Activated naive CD8-positive, alpha-beta T cell treated with anti-CD3 and anti-CD28 coated beads, Interleukin-2, amount 10 ng/mL, durations not matched to agents 7 days and 5 days (primary cell): ENCODE measurements at places on chromosomes 3 and 15. TPM values are rescaled to one million over a fixed set of nuclear protein-coding genes. Genes with fewer than 3 reads are reported as not detected.

- no peak overlapping the region for H3K4me3 ChIP-seq
- H3K27ac ChIP-seq: no peak overlapping the region
- no peaks in the 10 kb centered on the region for H3K27me3 ChIP-seq
Measured at GRCh38 chr15:35444557-35445204, 101.3 kb downstream of the DPH6 start.

DNA sequence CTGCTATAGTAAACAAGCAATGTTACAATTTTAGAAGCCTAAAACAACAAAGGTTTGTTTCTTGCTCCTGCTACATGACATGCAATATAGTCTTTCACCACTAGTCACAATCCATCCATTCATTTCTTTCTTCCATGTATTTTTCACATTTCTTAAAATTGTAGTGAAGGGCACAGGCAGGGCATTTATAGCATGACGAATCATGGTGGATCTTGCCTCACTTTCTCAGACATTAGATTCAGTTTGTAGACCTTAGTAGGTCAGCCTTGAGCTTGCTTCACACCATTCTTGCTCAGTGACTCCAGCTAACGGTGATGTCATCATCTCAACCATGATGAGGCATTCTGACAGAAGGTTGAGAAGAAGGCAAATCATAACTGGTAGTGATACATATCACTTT, 546.8 kb downstream of the TBL1XR1 start:
- no peak overlapping the region for H3K4me3 ChIP-seq
- H3K27me3 ChIP-seq: no peaks in the 10 kb centered on the region
- H3K36me3 ChIP-seq: no peaks in the 10 kb centered on the region
- H3K4me1 ChIP-seq: no peaks in the 10 kb centered on the region
- H3K27ac ChIP-seq: no peak overlapping the region
- no peak for DNase-seq

DNA sequence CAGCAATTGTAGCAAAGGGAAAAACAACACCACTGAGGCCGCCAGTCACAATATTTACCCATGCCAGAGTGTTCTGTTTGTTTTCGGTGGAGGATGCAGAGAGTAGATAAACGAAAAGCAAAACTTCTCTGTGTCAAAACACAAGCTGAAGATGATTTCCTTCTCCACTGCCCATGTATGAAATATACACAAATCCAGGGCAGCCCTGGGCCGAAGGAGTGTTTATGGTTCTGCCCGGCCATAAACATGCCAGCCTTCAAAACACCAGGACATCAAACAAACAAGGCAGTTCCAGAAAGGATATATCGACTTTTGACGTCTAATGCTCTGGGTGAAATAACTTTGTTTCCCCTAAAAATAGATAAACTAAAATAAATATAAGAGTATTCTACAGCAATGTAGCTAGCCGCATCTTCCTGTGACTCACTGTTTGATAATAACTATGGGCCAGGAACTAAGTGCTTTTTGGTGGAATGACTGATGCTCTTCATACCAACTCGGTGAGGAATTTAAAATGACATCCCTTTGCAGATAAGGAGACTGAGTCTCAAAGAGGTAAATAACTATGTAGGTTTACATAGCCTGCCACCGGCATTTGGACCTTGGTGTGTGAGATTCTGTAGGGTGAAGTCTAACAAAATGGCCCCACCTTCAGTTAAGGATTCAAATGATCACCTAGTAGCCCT, 82.8 kb downstream of the MAGI1 start:
- no peak overlapping the region for H3K4me3 ChIP-seq
- peaks cover 3% of the 10 kb centered on the region for H3K27me3 ChIP-seq
- H3K36me3 ChIP-seq: no peaks in the 10 kb centered on the region
- no peak for DNase-seq

GRCh38 chr15:75809986-75810750, 33.1 kb upstream of the UBE2Q2 start:
- H3K4me3 ChIP-seq: no peak overlapping the region
- peaks cover 8% of the 10 kb centered on the region for H3K27me3 ChIP-seq
- H3K36me3 ChIP-seq: no peaks in the 10 kb centered on the region
- no peak for DNase-seq
- H3K4me1 ChIP-seq: peaks cover 7% of the 10 kb centered on the region

- H3K27ac ChIP-seq: no peak overlapping the region
- no peak for DNase-seq
- H3K27me3 ChIP-seq: peaks cover 6% of the 10 kb centered on the region
- peaks cover 4% of the 10 kb centered on the region for H3K4me1 ChIP-seq
- no peak overlapping the region for H3K4me3 ChIP-seq
- H3K36me3 ChIP-seq: no peaks in the 10 kb centered on the region
Measured at GRCh38 chr3:88195951-88196434, 46.2 kb downstream of the C3orf38 start.

GRCh38 chr3:105798381-105798934, 70.4 kb downstream of the CBLB start:
- peak overlapping the region; percentile 47 for H3K4me3 ChIP-seq
- no peak for DNase-seq
- no peaks in the 10 kb centered on the region for H3K27me3 ChIP-seq
- H3K4me1 ChIP-seq: peaks cover 58% of the 10 kb centered on the region
- peaks cover 46% of the 10 kb centered on the region for H3K36me3 ChIP-seq

DNA sequence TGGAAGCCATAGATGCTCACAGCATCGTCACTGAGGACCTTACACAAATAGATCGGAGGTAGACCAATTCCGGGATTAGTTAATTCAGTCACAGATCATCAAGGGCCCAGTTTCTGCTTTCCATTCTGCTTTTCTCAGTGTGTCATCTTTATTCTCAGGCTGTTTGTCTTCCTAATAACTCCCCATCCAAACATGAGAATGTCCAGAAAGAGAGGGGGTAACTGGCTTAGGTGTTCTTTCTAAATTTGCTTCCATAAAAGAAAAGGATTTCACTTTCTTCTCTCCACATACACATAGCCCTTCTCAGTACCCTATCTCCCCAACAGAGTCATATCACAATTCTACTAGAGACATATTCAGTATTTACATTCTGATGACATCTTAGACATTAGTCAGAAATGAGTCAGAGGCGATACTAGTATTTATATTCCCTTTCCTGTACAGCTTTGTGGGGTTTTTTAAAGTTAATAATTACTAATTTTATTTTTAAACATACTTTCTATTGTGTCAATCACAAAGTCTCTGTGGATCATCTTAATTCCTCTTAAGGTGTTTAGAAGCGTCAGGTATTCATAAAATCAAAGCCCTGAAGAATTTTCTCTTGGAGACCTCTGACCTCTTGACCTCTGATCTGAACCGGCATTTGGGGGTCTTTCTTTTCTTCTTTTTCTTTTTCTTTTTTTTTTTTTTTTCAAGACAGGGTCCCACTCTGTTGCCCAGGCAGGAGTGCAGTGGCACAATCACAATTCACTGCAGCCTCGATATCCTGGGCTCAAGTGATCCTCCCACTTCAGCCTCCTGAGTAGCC, 24.3 kb upstream of the IL12A start:
- no peaks in the 10 kb centered on the region for H3K4me1 ChIP-seq

GRCh38 chr3:15645740-15646501, 44.4 kb downstream of the BTD start:
- DNase-seq: no peak
- peaks cover 24% of the 10 kb centered on the region for H3K36me3 ChIP-seq
- no peak overlapping the region for H3K4me3 ChIP-seq
- H3K27me3 ChIP-seq: peaks cover 31% of the 10 kb centered on the region
- no peak overlapping the region for H3K27ac ChIP-seq

DNA sequence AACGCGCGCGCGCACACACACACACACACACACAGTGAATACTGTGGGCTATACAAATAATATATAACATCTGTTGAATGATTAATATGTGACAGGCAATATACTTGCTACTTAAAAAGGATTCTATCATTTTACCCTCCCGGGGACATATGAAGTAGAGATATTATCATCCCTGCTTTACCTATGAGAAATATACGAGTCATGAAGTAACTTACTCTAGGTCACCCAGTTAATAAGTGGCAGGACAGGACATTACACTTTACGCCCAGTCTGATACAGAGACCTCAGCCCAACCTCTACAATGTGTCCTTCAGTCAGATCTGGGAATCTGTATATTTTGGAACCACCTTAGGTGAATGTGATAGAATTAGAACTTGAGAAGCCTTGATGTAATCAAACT, 55.4 kb downstream of the CCDC54 start:
- H3K27me3 ChIP-seq: peaks cover 45% of the 10 kb centered on the region
- H3K27ac ChIP-seq: no peak overlapping the region
- peaks cover 14% of the 10 kb centered on the region for H3K4me1 ChIP-seq
- no peak for DNase-seq

- peaks cover 17% of the 10 kb centered on the region for H3K36me3 ChIP-seq
- no peaks in the 10 kb centered on the region for H3K27me3 ChIP-seq
- no peak overlapping the region for H3K4me3 ChIP-seq
- H3K27ac ChIP-seq: no peak overlapping the region
- no peak for DNase-seq
- H3K4me1 ChIP-seq: peaks cover 1% of the 10 kb centered on the region
Measured at GRCh38 chr15:101269479-101270223, 7.6 kb downstream of the SELENOS start.

GRCh38 chr3:73453666-73454065, 171.1 kb downstream of the PDZRN3 start:
- no peaks in the 10 kb centered on the region for H3K4me1 ChIP-seq
- H3K36me3 ChIP-seq: no peaks in the 10 kb centered on the region
- no peak overlapping the region for H3K27ac ChIP-seq
- H3K27me3 ChIP-seq: no peaks in the 10 kb centered on the region

DNA sequence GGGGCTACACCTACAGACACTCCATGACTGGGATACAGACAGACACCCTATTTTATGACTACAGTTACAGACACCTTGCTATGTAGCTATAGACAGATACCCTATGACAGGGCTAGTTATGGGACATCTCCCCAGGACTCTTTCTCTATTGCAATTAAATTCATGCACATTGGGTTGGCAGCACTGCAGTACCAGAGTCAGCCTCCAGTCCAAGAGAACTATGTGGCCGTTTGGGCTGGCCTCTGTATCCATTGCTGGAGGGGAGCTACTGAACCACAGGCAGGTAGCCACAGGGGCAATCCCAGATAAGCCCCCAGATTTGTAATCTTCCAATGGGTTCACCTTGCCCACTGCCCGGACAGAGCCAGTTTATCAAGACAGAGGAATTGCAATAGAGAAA, 108.4 kb upstream of the SPATA16 start:
- DNase-seq: no peak
- no peaks in the 10 kb centered on the region for H3K36me3 ChIP-seq
- H3K4me3 ChIP-seq: no peak overlapping the region
- no peak overlapping the region for H3K27ac ChIP-seq

GRCh38 chr15:48102167-48102566, 18.6 kb upstream of the SLC24A5 start:
- H3K27me3 ChIP-seq: peaks cover 12% of the 10 kb centered on the region
- no peak overlapping the region for H3K4me3 ChIP-seq
- no peaks in the 10 kb centered on the region for H3K4me1 ChIP-seq

DNA sequence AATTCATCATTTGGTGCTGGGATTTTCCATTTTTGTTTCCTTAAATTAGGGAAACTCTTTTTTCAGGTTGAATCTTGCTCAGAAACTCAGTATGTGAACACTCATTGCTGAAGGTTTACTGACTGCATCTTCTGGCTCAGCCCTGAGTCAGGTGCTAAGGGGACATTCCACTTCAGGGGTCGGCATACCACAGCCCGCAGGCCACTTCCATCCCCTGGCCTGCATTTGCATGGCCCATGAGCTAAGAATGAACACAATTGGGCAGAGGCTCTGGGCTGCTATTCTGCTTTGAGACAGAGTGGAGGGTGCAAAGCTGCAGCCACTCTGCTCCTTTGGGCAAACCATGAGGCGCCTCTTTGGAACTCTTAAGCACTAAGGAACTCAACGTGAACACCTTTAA, 165.0 kb downstream of the FEZF2 start:
- no peak for DNase-seq
- H3K4me1 ChIP-seq: peaks cover 3% of the 10 kb centered on the region
- no peak overlapping the region for H3K4me3 ChIP-seq
- no peaks in the 10 kb centered on the region for H3K36me3 ChIP-seq

GOLGA8S gene
- 1.2 TPM for total RNA-seq

ARPIN gene
- total RNA-seq: 0.11 TPM

NR2C2 gene
- 79.7 TPM for total RNA-seq
